ENCODE measurements at places on chromosomes 6 and 20. TPM values are rescaled to one million over a fixed set of nuclear protein-coding genes. Genes with fewer than 3 reads are reported as not detected.

The EFCAB8 gene
- 0.25 TPM for total RNA-seq

The MICA gene
- total RNA-seq, result not detected

The IL20RA gene
- not detected for total RNA-seq

The VIP gene
- total RNA-seq, result not detected

The LPA gene
- total RNA-seq, result not detected

The FAM210B gene
- total RNA-seq, result not detected

The KHDRBS2 gene
- 40.1 TPM for total RNA-seq

The SLA2 gene
- 0.19 TPM for total RNA-seq

The TSBP1 gene
- not detected for total RNA-seq

The C20orf173 gene
- total RNA-seq, result not detected

The PNLDC1 gene
- 0.11 TPM for total RNA-seq

The SPO11 gene
- total RNA-seq, result not detected

The LY86 gene
- total RNA-seq, result 187 TPM

The RPS6KA2 gene
- total RNA-seq, result 7.2 TPM

The MCM8 gene
- 11.5 TPM for total RNA-seq

The PLCB4 gene
- not detected for total RNA-seq

The PHACTR1 gene
- total RNA-seq, result 8.3 TPM

The RAE1 gene
- total RNA-seq, result 19.0 TPM

The STMND1 gene
- total RNA-seq, result not detected

The FKBP1C gene
- not detected for total RNA-seq

The SIRPB1 gene
- 0.18 TPM for total RNA-seq

The RAB32 gene
- total RNA-seq, result not detected

The PTK6 gene
- total RNA-seq, result 0.51 TPM

The NFATC2 gene
- total RNA-seq, result 22.5 TPM

The FOXF2 gene
- not detected for total RNA-seq

The RIPOR3 gene
- total RNA-seq, result not detected

The WFDC10B gene
- total RNA-seq, result not detected

The HMGN4 gene
- total RNA-seq, result 57.3 TPM

The IL17A gene
- total RNA-seq, result not detected

The TPMT gene
- total RNA-seq, result 2.0 TPM

The TMEM200A gene
- not detected for total RNA-seq

The VAPB gene
- total RNA-seq, result 11.1 TPM

The AFDN gene
- total RNA-seq, result 21.0 TPM

The SMLR1 gene
- not detected for total RNA-seq

The SLC22A1 gene
- 0.78 TPM for total RNA-seq

The BPIFB2 gene
- not detected for total RNA-seq

The SPATS1 gene
- total RNA-seq, result not detected

The PDE7B gene
- not detected for total RNA-seq

The MAFB gene
- total RNA-seq, result not detected

The CDH4 gene
- total RNA-seq, result not detected

The ESR1 gene
- total RNA-seq, result 4.1 TPM

The TRAPPC3L gene
- total RNA-seq, result not detected

The GPX5 gene
- total RNA-seq, result not detected

The RAD21L1 gene
- not detected for total RNA-seq

The PTCHD4 gene
- total RNA-seq, result not detected

The ZNF391 gene
- 0.47 TPM for total RNA-seq

Data from Karpas-422 (cell line).